Cardiac ventricle fibroblast (primary cell): ENCODE measurements at places on chromosomes 13 and 19. TPM values are rescaled to one million over a fixed set of nuclear protein-coding genes. Genes with fewer than 3 reads are reported as not detected.

The RNF225 gene
- not detected in 2 replicates for total RNA-seq

The FFAR2 gene
- total RNA-seq, result not detected in 2 replicates

The ZNF208 gene
- 0.50 and 2.1 TPM in 2 replicates for total RNA-seq

The MAG gene
- 0.34 and 2.9 TPM in 2 replicates for total RNA-seq

The VASP gene
- total RNA-seq, result 42.5 and 42.9 TPM in 2 replicates
